ENCODE measurements at places on chromosomes 4 and X. TPM values are rescaled to one million over a fixed set of nuclear protein-coding genes. Genes with fewer than 3 reads are reported as not detected.

CHST7 gene
- total RNA-seq = 14.8 TPM

GAB3 gene
- 1.1 TPM for total RNA-seq

TMSB15C gene
- 3.9 TPM for total RNA-seq

NALF2 gene
- not detected for total RNA-seq

G3BP2 gene
- 138 TPM for total RNA-seq

TCEAL2 gene
- total RNA-seq = not detected

SRPX2 gene
- 42.8 TPM for total RNA-seq

SLC26A1 gene
- total RNA-seq = 0.83 TPM

RHOXF2 gene
- not detected for total RNA-seq

PTPN13 gene
- 56.0 TPM for total RNA-seq

GRCh38 chr4:105148356-105148755 is 1.7 kb downstream of the TET2 start:
- H3K4me3 ChIP-seq = peak overlapping the region; percentile 93
- peak overlapping the region; percentile 96 for H3K27ac ChIP-seq
- H3K36me3 ChIP-seq = peaks cover 1% of the 10 kb centered on the region
- no peak for DNase-seq
- H3K27me3 ChIP-seq = no peaks in the 10 kb centered on the region

DNA sequence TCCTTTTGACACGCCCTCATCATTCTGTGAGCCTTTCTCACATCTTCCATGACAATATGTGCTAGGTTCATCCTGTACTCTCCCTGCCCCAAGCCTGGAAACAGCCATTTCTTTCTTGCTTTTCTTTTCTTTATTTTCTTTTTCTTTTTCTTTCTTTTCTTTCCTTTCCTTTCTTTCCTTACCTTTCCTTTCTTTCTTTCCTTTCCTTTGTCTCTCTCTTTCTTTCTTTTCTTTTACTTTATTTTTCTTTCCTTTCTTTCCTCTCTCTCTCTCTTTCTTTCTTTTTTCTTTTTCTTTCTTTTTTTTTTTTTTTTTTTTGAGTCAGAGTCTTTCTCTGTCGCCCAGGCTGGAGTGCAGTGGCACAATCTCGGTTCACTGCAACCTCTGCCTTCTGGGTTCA is 14.6 kb downstream of the PPP1R3F start:
- no peak overlapping the region for H3K4me3 ChIP-seq
- no peaks in the 10 kb centered on the region for H3K27me3 ChIP-seq
- no peaks in the 10 kb centered on the region for H3K36me3 ChIP-seq
- no peak for DNase-seq
- no peaks in the 10 kb centered on the region for H3K4me1 ChIP-seq

- H3K27me3 ChIP-seq = no peaks in the 10 kb centered on the region
- DNase-seq = no peak
- peaks cover under 1% of the 10 kb centered on the region for H3K4me1 ChIP-seq
- no peak overlapping the region for H3K27ac ChIP-seq
- H3K4me3 ChIP-seq = no peak overlapping the region
- H3K36me3 ChIP-seq = no peaks in the 10 kb centered on the region
Observed at GRCh38 chr4:96729641-96730040, 889.7 kb downstream of the PDHA2 start.

- H3K36me3 ChIP-seq = peaks cover 18% of the 10 kb centered on the region
- H3K4me3 ChIP-seq = no peak overlapping the region
- peak overlapping the region; percentile 68 for H3K27ac ChIP-seq
- no peak for DNase-seq
- H3K4me1 ChIP-seq = peaks cover 24% of the 10 kb centered on the region
Observed at GRCh38 chr4:182643801-182644682, 273.1 kb downstream of the DCTD start.

DNA sequence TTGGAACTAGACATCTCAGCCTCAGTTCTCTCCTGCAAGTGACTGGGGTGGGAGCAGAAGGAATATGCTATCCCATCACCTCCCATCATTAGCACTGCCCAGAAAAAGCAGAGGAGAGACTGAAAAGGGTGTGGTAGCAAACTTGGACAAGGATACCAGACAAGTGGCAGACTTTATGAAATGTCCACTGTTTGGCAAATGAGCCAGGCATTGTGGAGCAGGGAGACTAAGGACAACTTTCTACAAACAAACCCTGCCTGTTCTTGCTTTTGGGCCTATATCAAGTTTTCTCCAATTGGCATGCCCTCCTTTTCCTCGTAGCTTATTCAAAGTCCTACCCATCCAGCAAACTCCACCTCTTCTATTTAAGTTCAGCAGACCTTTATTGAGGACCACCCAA is 41.6 kb downstream of the ZCCHC12 start:
- no peak overlapping the region for H3K27ac ChIP-seq
- no peak overlapping the region for H3K4me3 ChIP-seq
- DNase-seq = no peak
- no peaks in the 10 kb centered on the region for H3K4me1 ChIP-seq
- peaks cover 16% of the 10 kb centered on the region for H3K27me3 ChIP-seq

DNA sequence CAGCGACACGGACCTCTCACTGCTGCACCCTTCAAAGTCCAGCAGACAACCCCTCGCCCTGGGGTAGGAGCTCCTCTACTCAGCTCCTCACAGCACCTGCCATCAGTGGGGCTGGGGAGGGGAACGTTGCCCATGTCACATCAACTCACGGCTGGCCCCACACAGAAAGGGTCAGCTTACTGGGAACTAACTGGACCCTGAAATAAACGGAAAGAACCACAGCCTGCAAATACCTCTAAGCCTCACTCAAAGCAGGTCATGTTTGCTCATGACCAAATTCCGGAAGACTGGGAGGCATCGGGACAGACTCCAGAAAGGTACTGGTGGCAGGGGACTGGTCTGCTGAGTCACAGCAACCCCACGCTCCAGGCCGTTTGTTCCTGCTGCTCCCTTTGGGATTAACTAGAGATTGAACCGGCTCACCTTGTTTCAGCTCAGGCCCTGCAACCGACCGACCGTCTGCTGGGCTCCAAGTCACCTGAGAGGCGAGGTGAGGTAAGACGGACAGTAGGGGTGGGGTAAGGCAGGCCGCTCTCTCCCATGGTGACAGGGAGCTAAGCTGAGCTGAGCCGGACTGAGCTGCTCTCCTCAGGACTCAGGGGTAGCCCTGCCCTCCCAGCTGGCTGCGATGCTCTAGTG is 5.6 kb downstream of the G6PD start:
- no peak for DNase-seq
- H3K4me3 ChIP-seq = peak overlapping the region; percentile 10
- H3K36me3 ChIP-seq = peaks cover 7% of the 10 kb centered on the region

- peaks cover 1% of the 10 kb centered on the region for H3K27me3 ChIP-seq
- H3K4me1 ChIP-seq = peaks cover 18% of the 10 kb centered on the region
- DNase-seq = no peak
- H3K4me3 ChIP-seq = no peak overlapping the region
Observed at GRCh38 chr4:42391355-42391664, 6.0 kb upstream of the SHISA3 start.

GRCh38 chrX:10327651-10328050 is 170.9 kb downstream of the CLCN4 start:
- H3K27ac ChIP-seq = no peak overlapping the region
- H3K27me3 ChIP-seq = no peaks in the 10 kb centered on the region
- peaks cover 23% of the 10 kb centered on the region for H3K4me1 ChIP-seq
- H3K36me3 ChIP-seq = no peaks in the 10 kb centered on the region

DNA sequence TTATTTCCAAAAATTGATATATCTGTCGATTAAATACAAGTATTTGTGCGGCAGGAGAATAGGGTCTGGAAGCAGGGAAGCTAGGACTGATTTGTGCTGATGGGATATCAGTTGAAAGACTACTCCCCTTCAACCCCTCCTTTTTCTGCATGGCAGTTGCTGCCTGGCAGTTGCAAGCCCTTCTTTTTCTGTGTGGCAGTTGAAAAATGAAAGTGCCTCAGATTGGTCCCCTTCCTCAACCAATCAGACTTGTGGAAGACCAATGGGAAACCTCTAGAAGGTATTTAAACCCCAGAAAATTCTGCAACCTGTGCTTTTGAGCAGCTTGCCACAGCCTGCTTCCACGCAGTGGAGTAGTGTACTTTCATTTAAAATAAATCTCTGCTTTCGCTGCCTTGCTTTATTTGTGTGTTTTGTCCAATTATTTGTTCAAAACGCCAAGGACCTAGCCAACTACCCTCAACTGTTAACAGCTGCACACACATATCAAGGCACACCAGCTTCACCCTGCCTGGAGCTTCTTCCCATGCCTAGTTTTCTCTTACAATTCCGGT is 1.5 kb upstream of the TMA16 start:
- H3K27ac ChIP-seq = no peak overlapping the region
- no peaks in the 10 kb centered on the region for H3K36me3 ChIP-seq
- H3K27me3 ChIP-seq = peaks cover 27% of the 10 kb centered on the region
- peak overlapping the region; percentile 96 for H3K4me3 ChIP-seq
- peaks cover 20% of the 10 kb centered on the region for H3K4me1 ChIP-seq
- no peak for DNase-seq

DNA sequence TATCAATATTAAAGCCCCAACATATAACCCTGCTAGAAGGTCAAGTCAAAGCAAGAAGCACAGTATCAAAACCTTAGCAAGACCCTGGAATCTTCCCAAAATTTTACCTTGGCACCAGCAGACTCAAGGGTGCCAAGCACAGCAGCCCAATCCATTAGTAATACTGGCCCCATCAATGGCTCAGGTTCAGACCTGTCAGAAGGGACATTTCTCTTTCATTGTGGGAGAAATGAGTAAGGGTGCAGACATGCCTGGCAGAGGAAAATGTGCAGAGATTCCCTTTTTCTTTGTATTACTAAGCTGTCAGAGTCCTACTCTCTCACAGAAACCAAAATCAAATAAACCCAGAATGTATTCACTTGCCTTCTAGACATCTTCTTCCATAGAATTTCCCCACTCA is 203.9 kb downstream of the EVC2 start:
- H3K36me3 ChIP-seq = peaks cover 17% of the 10 kb centered on the region
- H3K27ac ChIP-seq = no peak overlapping the region
- no peak overlapping the region for H3K4me3 ChIP-seq
- peaks cover 2% of the 10 kb centered on the region for H3K4me1 ChIP-seq

- peak overlapping the region; percentile 83 for H3K27ac ChIP-seq
- peak overlapping the region; percentile 36 for H3K4me3 ChIP-seq
- peaks cover 27% of the 10 kb centered on the region for H3K4me1 ChIP-seq
- DNase-seq = no peak
- H3K27me3 ChIP-seq = no peaks in the 10 kb centered on the region
- peaks cover 2% of the 10 kb centered on the region for H3K36me3 ChIP-seq
Observed at GRCh38 chr4:107896646-107897045, 34.7 kb upstream of the CYP2U1 start.

GRCh38 chrX:38636949-38637819 is 75.8 kb downstream of the TSPAN7 start:
- no peaks in the 10 kb centered on the region for H3K27me3 ChIP-seq
- peak overlapping the region; percentile 15 for H3K27ac ChIP-seq
- no peak overlapping the region for H3K4me3 ChIP-seq
- DNase-seq = peak; percentile 85
- peaks cover 13% of the 10 kb centered on the region for H3K4me1 ChIP-seq

DNA sequence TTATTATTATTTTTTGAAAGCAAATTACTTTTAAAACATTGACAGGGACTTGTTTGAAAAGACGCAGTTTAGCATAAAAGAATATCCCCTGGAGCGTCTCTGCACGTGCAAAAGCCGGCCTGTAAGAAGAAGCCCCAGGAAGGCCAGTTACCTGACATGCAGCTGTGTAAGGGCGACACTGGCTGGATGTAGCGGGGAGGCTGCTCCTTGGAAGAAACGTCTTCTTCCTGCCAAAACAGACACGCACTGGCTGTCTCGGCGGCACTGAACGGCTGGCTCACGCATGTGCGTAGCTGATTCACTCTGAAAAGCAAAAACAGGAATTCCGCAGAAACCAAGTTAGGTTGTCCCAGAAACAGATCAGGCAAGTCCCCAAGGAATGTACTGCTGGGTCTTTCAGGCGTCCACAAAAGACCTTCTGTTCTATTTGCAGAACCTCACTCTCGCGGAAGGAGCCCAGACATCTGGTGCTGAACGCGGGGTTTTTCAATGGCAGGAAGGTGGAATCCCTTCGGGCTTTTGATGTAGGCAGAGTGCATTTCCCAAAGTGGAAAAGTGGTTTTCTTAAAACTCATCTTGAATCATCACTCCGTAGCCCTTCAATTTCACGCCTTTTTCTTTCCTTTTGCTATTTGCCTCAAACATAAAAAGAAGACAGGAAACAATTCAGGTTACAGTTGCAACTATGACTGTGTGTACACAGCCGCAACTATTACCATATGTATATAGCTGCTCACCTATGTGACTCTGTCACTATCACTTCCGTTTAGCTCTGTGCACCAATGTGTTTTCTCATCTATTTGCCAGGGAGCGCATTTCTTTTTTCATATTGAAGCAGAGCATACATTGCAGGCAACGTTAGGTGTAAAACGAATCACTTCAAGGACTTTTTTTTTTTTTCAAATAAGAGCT is 38.1 kb upstream of the ARSH start:
- H3K27ac ChIP-seq = peak overlapping the region; percentile 39
- H3K4me3 ChIP-seq = peak overlapping the region; percentile 75
- peak; percentile 80 for DNase-seq
- H3K27me3 ChIP-seq = no peaks in the 10 kb centered on the region
- peaks cover 29% of the 10 kb centered on the region for H3K4me1 ChIP-seq

DNA sequence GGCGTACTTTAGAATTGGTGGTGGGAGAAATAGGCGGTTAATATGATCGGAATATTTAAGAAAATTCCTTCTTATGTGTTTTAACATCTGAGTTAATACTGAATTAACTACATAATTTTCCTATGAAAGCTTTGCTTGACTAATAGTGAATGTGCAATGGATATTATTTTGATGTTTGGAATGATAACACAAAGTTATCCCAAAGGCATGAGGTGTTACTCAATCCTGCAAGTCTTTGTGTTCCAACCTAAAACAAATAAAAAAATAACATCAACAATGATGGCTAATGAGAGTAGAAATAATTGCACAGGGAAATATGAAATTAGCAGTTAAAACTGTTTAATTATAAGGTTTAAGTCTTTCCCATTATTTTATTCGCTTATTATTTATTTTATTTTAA is 183.6 kb upstream of the ARSJ start:
- DNase-seq = no peak
- H3K4me1 ChIP-seq = peaks cover 21% of the 10 kb centered on the region
- no peak overlapping the region for H3K4me3 ChIP-seq
- no peak overlapping the region for H3K27ac ChIP-seq
- no peaks in the 10 kb centered on the region for H3K36me3 ChIP-seq

- peaks cover 10% of the 10 kb centered on the region for H3K4me1 ChIP-seq
- no peak for DNase-seq
- peaks cover 7% of the 10 kb centered on the region for H3K36me3 ChIP-seq
Observed at GRCh38 chrX:68232206-68232605, 201.1 kb downstream of the OPHN1 start.

DNA sequence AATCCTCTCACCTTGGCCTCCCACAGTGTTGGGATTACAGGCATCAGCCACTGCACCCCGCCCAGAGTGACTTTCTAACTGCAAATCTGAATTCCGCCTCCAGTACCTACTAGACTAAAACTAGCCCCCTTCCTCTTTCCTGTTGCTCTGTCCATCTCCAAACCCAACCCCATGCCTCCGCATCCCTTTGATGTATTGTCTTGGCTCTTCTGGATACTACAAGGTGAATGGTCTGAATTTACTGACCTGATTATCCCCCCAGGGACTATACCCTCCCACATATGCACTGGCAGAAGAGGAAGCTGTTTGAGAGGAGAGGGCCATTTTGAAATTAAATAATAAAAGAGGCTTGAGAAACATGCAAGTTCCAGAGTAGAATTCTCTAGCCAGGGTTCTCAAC is 17.7 kb upstream of the TFDP3 start:
- H3K36me3 ChIP-seq = no peaks in the 10 kb centered on the region
- H3K27me3 ChIP-seq = peaks cover 4% of the 10 kb centered on the region
- no peak overlapping the region for H3K4me3 ChIP-seq
- DNase-seq = no peak
- H3K27ac ChIP-seq = no peak overlapping the region
